ENCODE measurements at places on chromosomes 5 and 9. TPM values are rescaled to one million over a fixed set of nuclear protein-coding genes. Genes with fewer than 3 reads are reported as not detected.
A peak's percentile ranks its signal among the peaks of the same experiment; 100 is the strongest.

The PDE6A gene
- total RNA-seq, result under 0.01 TPM

The OR1Q1 gene
- not detected for total RNA-seq

The NUTM2F gene
- total RNA-seq, result not detected

The GBGT1 gene
- total RNA-seq, result 14.8 TPM

The FCHSD1 gene
- total RNA-seq, result 32.1 TPM

The EGFL7 gene
- 48.9 TPM for total RNA-seq

The EQTN gene
- 0.98 TPM for total RNA-seq

The CNTNAP3B gene
- total RNA-seq, result 46.7 TPM

The NFIB gene
- 105 TPM for total RNA-seq

The CTSV gene
- total RNA-seq, result 2.0 TPM

The C8G gene
- not detected for total RNA-seq

GRCh38 chr9:71911908-71912335 is 483 bp downstream of the C9orf85 start:
- no peaks in the 10 kb centered on the region for H3K36me3 ChIP-seq
- no peak for DNase-seq
- H3K4me1 ChIP-seq, result peaks cover 7% of the 10 kb centered on the region
- no peaks in the 10 kb centered on the region for H3K27me3 ChIP-seq
- H3K4me3 ChIP-seq, result peak overlapping the region; percentile 88

DNA sequence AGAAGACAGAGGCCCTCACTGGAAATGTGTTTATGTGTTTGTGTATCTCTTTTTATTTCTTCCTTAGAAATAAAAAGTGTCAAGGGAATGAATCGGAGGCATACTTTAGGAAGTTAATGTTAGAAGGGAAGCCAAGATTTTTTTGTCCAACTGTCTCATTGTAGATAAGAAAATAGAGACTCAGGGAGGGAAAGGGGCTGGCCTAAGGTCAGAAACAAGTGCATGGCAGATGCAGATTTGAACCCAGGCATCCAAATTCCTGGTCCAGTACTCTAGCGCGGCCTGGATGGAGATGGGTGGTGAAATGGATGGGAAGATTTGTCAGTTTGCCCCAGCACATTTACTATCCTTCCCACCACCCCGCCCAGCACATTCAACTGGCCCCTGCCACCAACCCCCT is 19.8 kb upstream of the TNIP1 start:
- H3K27ac ChIP-seq, result no peak overlapping the region
- H3K4me1 ChIP-seq, result no peaks in the 10 kb centered on the region
- no peak for DNase-seq
- H3K4me3 ChIP-seq, result no peak overlapping the region
- no peaks in the 10 kb centered on the region for H3K36me3 ChIP-seq

DNA sequence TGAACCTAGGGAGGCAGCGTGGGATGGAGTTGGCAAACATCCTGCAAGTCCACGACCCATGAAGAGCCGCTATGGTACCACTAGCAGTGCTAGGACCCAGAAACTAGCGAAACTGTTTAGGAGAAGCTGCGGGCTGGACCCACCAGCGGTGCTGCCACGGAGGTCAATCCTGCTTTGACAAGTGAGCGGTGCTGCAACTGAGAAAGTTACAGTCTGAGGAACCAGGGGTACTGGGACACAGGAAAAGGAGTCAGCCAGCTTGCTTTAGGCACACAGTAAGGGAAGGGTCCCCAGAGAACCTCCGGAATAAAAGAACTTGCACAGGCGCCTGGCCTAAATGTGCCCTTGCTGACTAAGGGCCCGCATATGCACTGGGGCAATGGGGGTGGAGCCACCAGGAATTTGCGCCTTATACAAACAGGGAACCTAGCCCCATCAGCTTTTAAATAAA is 23.6 kb upstream of the ANXA2R start:
- no peak for DNase-seq
- no peak overlapping the region for H3K4me3 ChIP-seq
- H3K36me3 ChIP-seq, result no peaks in the 10 kb centered on the region
- H3K27me3 ChIP-seq, result no peaks in the 10 kb centered on the region

GRCh38 chr9:133910855-133911514 is 81.1 kb downstream of the VAV2 start:
- no peak overlapping the region for H3K27ac ChIP-seq
- no peaks in the 10 kb centered on the region for H3K27me3 ChIP-seq
- no peak for DNase-seq
- no peaks in the 10 kb centered on the region for H3K36me3 ChIP-seq

- no peak for DNase-seq
- H3K36me3 ChIP-seq, result no peaks in the 10 kb centered on the region
- H3K27ac ChIP-seq, result no peak overlapping the region
- no peaks in the 10 kb centered on the region for H3K4me1 ChIP-seq
These were observed 31.3 kb upstream of the GRIA1 start for GRCh38 chr5:153459051-153459743.

GRCh38 chr5:107469485-107470294 is 201.0 kb downstream of the EFNA5 start:
- H3K27me3 ChIP-seq, result no peaks in the 10 kb centered on the region
- H3K36me3 ChIP-seq, result no peaks in the 10 kb centered on the region
- DNase-seq, result no peak
- no peak overlapping the region for H3K4me3 ChIP-seq
- H3K4me1 ChIP-seq, result no peaks in the 10 kb centered on the region
- peak overlapping the region; percentile 61 for H3K27ac ChIP-seq

GRCh38 chr5:1652873-1653697 is 129.3 kb upstream of the LPCAT1 start:
- peaks cover 25% of the 10 kb centered on the region for H3K27me3 ChIP-seq
- no peak for DNase-seq
- peak overlapping the region; percentile 45 for H3K4me3 ChIP-seq
- no peaks in the 10 kb centered on the region for H3K36me3 ChIP-seq

- no peak for DNase-seq
- H3K27me3 ChIP-seq, result no peaks in the 10 kb centered on the region
- no peaks in the 10 kb centered on the region for H3K36me3 ChIP-seq
- H3K4me3 ChIP-seq, result no peak overlapping the region
- no peaks in the 10 kb centered on the region for H3K4me1 ChIP-seq
These were observed 98.3 kb upstream of the FBN2 start for GRCh38 chr5:128636361-128636760.

DNA sequence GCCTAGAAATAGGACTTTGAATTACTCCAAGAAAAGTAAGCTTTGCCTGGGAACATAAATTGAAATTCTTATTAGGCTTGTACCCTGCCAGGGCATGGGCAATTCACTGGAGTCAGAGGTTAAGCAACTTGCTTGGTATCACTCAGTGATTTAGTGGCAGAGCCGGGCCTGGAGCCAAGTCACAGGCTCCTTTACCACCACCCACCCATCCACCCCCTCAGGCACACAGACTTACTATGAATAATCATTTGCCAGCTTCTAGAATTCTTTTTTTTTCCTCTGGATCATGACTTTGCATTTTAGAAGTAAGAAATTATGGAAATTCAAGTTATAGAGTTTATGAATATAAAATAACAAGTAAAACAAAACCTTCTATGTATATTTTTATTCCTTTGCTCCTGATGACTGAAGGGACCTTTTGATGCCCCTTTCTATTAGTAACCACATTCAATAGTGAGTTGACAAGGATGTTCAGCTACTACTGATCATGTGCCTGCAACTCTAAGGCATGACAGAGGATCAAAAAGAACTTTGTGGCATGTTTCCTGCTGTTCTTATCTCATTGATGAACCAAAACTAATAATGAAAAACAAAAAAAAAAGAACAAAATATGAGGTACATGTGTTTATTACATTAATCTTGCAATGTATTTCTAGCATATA is 614.7 kb downstream of the TLR4 start:
- no peaks in the 10 kb centered on the region for H3K27me3 ChIP-seq
- no peak overlapping the region for H3K27ac ChIP-seq
- no peak for DNase-seq
- no peak overlapping the region for H3K4me3 ChIP-seq
